ENCODE measurements at places on chromosomes 4 and X.
A peak's percentile ranks its signal among the peaks of the same experiment; 100 is the strongest.

GRCh38 chr4:142585411-142585810, 260.7 kb downstream of the INPP4B start:
- DNase-seq: no peak

- no peak for DNase-seq
Observed at GRCh38 chr4:123819362-123820035, 422.9 kb downstream of the SPRY1 start.

GRCh38 chr4:14452764-14453163, 549.5 kb upstream of the CPEB2 start:
- no peak for DNase-seq

- DNase-seq: no peak
Observed at GRCh38 chrX:149699761-149700160, 12.1 kb upstream of the MAGEA11 start.

DNA sequence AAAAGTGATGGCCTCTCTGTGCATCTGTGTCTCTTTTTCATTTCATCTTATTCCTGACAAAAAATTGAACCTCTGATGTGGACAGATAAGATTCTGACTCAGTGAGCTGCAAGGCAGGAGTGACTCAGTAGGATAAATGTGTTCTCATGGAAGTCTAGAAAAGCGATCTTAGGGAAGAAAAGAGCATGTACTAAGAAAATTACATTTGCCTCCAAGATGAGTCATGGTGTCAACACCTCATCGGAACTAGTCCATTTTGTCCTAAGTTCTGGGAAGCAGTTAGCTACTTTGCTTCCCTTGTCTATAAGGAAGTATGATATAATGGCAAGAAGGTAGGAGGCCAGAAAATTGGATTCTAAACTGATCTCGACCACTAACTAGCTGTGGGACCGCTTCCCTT, 83.5 kb upstream of the AFF2 start:
- no peak for DNase-seq

GRCh38 chr4:167831855-167832254, 260.5 kb upstream of the ANXA10 start:
- no peak for DNase-seq

DNA sequence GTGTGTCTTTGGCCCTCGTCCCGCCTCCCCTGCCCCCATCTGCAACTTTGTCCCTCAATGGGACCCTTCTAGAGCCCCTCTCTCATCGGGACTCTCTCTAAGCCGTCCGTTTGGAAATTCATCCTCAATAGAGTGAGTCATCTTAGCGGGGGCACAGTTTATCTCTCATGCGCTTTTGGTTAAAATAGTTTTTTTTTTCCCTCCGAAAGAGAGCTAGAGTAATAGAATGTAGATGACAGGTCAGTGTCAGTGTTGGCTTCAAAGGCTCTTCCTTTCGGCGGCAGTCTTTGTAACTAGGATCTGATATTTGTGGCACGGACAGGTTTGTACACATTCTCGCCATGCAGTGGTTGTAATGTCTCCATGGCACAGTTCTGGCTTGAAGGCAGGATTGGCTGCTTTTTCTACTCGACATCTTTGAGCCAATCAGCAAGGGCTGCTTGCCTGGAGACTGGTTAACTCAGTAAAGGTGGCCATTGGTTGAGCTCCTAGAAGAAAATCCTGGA, 989 bp downstream of the N4BP2 start:
- DNase-seq: peak; percentile 95

- DNase-seq: no peak
Observed at GRCh38 chr4:123826896-123827295, 430.3 kb downstream of the SPRY1 start.

- no peak for DNase-seq
Observed at GRCh38 chrX:55450259-55450658, 1.7 kb upstream of the MAGEH1 start.

DNA sequence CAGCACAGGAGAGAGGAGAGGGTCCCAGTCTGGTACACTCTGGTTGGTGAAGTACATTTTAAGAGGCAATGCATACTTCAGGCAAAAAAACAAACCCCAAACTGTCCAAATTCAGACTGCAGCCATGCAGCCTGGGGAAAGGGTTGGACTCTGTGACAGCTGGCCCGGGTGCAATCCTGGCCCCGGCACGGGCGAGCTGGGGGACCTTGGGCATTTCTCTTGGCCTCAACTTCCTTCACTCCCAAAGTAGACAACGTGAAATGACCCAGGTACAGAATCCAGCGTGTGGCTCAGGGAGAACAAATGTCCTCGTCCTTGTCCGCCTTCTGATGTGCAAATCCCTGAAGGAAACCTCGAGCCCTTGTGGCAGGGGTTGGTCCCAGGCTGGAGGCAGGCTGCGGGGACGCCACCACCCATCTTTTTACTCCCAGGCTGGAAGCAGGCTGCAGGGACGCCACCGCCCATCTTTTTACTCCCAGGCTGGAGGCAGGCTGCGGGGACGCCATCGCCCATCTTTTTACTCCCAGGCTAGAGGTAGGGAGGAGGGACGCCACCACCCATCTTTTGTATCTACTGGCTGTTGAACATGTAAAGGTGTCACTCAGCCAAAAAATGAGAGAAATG, 62.3 kb downstream of the ACOX3 start:
- DNase-seq: no peak
